Smooth muscle cell of the pulmonary artery (primary cell): ENCODE measurements at places on chromosomes 3 and 15. TPM values are rescaled to one million over a fixed set of nuclear protein-coding genes. Genes with fewer than 3 reads are reported as not detected.

The ZNF80 gene
- not detected in 2 replicates for total RNA-seq

The CSPG5 gene
- 0.26 and 0.30 TPM in 2 replicates for total RNA-seq

The UACA gene
- total RNA-seq = 133 and 231 TPM in 2 replicates

The CHRM5 gene
- 0.07 TPM in 1 of 2 replicates, not detected in the other for total RNA-seq

The KNG1 gene
- total RNA-seq = not detected in 2 replicates

The SMAD6 gene
- 20.8 and 27.9 TPM in 2 replicates for total RNA-seq

The SLC51B gene
- total RNA-seq = not detected in 2 replicates

The STXBP5L gene
- total RNA-seq = not detected in 2 replicates

The SYNPR gene
- total RNA-seq = not detected in 2 replicates
